Glomerular endothelial cell (primary cell): ENCODE measurements at places on chromosomes 12 and 14. TPM values are rescaled to one million over a fixed set of nuclear protein-coding genes. Genes with fewer than 3 reads are reported as not detected.

Gene LAG3
- total RNA-seq, result not detected in 2 replicates

DNA sequence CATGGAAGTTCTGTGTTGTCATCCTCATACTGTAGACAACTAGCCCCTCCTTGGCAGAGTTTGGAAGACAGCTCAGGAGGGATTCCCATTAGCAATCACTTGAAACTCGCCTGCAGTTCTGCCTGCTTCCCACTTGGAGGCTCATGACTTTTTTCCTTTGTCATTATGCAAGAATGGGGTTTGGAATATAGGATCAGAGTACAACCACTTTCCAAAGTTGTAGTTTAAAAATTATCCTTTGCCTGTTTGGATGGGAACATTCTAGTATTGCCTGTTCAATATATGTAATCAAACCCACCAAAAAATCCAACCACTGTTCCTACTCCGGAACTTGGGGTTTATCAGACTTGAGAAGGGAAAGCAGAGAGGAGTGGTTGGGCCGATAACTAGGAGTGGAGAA lies 2.1 kb upstream of the GPD1 start:
- no peak for DNase-seq

Gene MMP19
- 0.99 and 5.6 TPM in 2 replicates for total RNA-seq

- DNase-seq, result no peak
These were observed 2.8 kb downstream of the PIANP start for GRCh38 chr12:6697584-6698351.

DNA sequence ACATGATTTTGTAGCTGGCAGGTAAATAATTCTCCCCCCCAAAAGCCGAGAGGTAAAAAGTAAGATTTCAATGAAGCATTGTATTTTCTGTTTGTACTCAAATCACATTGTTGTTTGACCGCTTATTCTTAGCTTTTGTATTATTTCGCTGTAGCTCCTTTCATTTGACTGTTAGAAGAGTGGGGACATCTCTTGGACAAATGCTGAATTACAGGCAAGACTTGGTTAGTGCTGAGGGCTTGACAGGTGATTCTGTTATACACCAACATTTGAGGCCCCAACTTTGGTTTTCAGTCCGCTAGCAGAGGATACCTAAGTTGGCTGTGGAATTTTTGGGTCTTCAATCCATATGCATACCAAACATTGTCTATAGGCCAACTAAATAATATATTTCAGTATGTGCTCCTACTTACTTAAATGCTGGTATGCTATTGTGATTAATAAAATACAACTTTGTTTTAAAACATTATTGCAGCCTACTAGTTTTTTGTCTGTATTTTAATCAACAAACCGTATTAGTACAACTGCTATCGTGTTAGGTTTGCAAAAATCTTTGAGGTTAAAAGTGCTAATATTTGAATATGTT lies 102.2 kb downstream of the ERC1 start:
- peak; percentile 64 for DNase-seq

DNA sequence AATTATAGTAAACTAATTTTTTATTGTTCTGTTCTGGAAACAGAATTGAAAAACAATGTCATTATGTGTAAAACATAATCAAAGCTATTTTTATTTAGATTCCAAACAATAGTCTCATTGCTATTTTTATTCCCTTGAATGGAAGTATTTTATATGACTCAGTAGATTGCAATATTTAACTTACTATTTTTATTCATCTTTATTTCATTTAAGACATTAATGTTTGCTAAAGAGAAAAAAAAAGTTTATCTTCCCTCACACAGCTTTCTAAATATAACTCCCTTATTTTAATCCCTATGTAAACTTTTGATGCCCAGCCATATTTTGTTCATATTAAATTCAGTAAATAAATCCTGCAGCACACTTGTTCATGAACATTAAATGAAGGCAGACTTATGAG lies 622.4 kb downstream of the SLC6A15 start:
- no peak for DNase-seq

Gene SPX
- total RNA-seq, result 0.63 and 0.88 TPM in 2 replicates

Gene RFX4
- not detected in 2 replicates for total RNA-seq

- DNase-seq, result no peak
These were observed 114.0 kb downstream of the PRMT8 start for GRCh38 chr12:3604748-3605586.

Gene SYCP3
- 2.0 TPM in 1 of 2 replicates, not detected in the other for total RNA-seq

DNA sequence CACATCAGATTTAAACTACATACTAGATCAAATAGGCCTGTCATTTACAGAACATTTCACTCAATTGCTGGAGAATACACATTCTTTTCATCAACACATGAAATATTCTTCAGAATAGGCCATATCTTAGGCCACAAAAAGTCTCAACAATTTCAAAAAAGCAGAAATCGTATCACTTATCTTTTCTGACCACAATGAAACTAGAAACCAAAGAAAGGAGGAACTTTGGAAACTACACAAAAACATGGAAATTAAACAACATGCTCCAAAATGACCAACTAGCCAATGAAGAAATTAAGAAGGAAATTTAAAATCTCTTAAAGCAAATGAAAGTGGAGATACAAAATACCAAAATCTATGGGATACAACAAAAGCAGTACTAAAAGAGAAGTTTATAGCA lies 35.1 kb downstream of the PARP11 start:
- DNase-seq, result no peak

GRCh38 chr14:33207467-33208017 lies 268.9 kb downstream of the NPAS3 start:
- no peak for DNase-seq

Gene PLBD1
- total RNA-seq, result 0.23 and 0.29 TPM in 2 replicates

DNA sequence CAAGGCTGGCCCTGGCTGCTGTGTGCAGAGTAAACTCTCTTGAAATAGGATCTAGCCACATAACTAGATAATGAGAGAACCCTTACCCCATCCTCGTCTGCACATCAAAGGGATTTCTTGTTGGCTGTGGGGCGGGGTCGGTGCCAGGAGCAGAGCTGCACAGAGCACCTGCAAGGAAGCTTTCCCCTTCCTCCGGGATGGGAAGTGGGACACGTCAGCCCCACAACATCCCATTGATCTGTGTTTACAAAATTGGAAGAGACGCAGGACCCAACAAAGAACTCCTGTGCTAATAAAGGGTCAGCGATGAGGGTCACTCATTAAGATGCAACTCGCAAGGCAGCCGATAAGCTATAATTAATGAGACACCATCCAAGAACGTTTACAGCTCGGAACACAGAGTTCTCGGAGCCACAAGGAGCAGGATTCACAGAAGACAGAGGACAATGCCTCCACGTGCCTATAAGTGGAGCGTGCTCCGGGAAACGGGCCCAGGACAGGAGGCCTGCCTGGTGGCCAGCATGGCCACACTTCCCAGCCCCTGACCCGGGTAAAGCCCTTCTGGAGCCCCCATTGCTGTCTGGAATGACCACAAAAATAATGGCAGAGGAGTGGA lies 171.5 kb downstream of the SLC15A4 start:
- no peak for DNase-seq

DNA sequence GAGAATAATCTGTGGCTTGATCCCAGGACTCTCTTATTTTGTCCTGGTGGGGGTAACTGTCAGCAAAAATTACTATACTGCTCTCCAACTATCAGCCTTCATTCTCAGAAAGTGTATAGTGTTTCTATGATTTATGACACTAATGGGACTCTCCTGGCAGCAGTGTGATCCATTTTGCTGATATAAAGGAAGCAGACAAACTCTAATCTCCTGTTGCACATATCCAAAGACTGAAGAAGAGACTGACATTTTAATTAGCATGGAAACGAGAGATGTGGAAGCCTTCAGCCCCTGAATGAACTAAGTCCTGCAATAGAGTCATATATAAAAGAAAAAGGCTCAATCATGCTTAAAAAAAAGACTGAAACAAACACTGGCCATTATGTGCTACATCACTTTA lies 127.8 kb upstream of the SSTR1 start:
- DNase-seq, result no peak

- DNase-seq, result no peak
These were observed 92.8 kb downstream of the SLC15A5 start for GRCh38 chr12:16184681-16185080.

Gene CCDC88C
- 32.8 and 40.6 TPM in 2 replicates for total RNA-seq

DNA sequence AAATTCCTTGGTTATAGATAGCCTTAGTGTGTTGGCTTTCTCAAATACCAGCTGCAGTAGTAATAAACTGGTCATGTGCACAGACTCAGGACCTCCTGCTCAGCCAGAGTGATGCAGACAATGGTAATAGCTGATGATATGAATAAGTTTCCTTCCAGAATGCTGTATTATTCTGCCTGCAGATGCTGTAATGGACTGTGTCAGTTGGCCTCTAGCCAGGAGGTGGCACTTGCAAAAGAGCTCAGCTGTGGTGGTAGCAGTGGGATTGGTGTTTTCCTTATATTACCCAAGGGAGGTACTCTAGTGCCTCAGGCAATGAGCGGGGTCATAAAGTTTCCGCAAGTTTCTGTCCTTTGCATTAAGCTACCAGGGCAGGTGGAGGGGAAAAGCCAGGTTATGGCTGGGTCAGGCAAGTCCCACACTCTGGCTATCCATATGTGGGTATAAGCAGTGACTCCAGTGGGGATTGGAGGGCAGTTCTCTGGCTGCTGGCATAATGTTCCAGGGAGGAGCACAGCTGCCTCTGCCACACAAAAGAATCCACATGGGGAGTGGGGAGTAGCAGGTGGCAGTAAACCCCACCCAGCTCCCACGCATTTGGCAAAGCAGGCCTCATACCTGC lies 14.0 kb upstream of the MUCL1 start:
- DNase-seq, result no peak

DNA sequence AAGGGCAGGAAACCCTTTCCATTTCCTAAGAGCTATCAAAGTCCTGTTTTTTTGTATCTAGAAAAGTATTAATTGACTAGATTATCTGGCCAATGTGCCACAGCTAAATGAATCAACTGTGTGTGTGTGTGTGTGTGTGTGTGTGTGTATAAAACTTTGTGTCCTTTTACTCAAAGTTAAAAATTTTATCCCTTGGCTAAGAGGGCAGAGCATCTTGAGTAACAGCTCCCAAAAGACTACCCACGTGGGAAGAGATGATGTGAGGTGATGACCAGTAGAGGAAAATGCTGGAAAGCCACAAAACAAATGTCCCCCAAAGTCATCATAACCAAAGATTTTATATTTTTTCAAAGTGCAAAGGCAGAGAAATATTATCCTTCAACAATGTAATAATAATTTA lies 90.3 kb downstream of the FAR2 start:
- DNase-seq, result no peak

DNA sequence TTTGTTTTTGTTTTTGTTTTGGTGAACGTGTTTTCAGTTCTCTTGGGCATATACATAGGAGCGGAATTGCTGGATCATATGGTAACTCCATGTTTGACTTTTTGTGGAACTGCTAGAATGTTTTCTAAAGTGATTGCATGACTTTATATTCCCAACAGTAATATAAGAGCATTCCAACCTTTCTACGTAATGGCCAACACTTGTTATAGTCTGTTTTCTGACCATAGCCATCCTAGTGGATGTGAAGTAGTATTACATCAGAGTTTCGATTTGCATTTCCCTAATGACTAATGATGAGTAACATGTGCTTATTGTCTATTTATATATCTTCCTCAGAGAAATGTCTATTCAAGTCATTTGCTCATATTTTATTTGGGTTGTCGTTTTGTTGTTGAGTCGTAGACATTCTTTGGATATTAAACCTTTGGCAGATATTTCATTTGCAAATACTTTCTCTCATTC lies 268.7 kb downstream of the AEBP2 start:
- DNase-seq, result no peak

DNA sequence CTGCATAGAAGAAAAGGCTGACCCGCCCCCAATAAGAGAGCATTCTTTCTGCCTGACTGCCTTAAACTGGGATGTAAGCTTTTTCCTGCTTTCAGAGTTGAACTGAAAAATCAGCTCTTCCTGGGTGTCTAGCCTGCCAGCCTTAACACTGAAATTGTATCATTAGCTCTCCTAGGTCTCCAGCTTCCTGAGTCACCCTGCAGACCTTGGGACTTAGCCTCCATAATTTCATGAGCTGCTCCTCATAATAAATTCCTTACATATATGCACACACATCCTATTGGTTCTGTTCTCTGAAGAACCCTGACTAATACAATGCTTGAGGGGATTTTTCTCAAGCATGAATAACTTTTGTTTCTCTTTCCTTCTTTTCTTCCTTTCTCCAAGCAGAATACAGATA lies 76.4 kb upstream of the FAR2 start:
- no peak for DNase-seq

DNA sequence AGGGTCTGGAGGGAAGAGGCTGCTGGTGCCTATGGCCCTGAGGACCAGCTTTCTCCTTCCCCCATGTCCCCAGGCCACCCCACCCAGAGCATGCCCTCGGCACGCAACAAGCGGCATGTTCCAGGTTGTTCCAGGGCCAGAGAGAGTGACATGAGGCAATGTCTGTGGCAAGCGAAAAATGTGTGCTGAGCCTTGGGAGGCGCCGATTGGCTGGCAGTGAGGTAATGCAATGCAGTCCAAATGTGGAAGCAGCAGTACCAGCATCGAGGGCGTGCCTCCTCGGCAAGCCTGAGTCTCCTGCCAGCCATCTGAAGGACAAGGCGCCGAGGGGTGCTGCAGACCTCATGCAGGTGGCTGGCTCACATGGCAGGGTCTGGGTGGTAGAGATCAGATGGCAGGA lies 423.8 kb downstream of the NRXN3 start:
- DNase-seq, result no peak

- DNase-seq, result no peak
These were observed 183.0 kb downstream of the PHETA1 start for GRCh38 chr12:111185889-111186227.

DNA sequence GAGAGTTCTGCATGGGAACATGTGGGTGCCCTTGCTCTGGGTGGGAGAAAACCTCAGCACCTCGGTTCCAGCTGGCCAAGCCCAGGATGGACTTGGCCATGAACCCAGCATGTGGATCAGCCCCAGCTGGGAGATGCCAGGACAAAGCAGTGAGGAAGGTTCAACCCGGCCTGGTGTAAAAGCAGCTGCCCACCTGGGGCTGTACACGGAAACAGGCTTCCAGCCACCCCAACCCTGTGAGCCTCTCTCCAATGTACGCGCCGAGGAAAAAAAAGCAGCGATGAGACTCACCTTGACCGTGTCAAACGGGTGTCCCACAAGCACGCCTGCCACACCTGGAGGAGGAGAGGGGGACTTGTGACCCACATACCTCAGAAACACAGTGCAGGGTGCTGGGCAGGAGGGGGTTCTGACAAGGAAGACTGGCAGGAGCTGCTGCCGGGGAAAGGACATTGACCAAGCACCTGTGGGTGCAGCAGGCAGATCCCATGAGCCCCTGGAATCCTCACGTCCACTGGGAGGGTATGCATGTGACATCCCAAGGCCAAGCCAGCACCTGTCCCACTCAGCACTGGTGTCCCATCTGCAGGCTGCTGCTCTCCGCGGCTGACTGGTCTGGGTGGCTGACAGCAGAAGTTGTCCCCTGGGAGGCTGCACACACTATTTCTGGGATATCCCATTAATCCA lies 7.5 kb downstream of the SLC25A29 start:
- DNase-seq, result no peak

DNA sequence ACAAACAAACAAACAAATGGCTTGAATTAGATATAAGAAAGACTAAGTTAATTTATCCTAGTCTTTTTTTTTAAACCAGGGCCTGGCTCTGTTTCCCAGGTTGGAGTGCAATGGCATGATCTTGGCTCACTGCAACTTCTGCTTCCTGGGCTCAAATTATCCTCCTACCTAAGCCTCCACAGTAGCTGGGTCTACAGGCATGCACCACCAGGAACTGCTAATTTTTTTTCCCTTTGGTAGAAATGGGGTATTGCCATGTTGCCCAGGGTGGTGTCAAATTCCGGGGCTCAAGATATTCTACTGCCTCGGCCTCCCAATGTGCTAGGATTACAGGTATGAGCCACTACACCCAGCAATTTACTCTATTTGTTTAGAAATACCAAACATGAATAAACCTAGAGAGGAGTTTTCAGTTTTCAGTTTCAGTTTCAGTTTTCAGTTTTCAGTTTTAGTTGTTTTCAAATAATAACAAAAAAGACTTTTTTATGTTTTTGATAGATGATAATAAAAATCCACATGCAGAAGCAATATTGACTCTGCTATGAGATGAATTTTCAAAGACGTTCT lies 817.0 kb downstream of the FLRT2 start:
- no peak for DNase-seq

Gene PRB2
- not detected in 2 replicates for total RNA-seq
